Activated CD4-positive, alpha-beta memory T cell treated with anti-CD3 and anti-CD28 coated beads for 36 hours (primary cell): ENCODE measurements at places on chromosomes 5 and 9.

DNA sequence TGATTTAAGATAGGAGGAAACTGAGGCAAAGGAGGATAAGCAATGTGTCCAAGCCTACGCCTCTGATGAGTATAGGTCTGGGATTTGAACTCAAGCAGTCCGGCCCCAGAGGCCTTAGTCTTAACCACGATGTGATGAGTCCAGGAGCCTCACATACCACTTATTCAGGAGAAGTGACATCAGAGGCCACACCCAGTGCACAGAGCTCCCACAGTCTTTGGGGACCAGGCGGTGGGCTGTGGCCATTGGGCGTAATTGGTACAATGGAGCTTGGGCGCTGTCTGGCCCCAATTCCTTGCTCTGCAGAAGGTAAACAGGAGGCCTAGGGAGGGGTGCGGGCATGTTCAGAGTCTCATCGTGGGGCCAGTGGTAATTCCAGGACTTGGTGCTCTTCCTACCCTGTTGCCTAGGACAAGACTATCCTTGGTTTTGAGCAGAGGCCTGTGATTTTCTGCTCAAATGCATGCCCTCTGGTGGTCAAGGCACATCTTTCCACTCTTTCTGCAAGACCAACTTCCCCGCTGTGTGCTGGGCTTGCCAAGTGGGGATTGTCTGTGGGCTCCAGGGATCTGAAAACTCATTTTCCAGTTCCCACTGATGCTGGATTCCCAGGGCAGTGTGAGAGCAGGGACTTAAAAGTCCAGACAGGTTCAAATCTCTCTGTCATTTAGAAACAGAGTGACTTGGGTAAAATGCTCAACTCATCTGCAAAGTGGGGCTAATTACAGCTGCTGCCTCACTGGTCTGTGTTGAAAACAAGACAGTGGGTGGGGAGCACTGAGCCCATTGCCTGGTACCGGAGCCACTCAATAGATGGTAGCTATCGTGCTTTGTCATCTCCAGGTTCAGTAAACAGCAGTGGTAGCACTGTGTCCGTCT lies 15.8 kb downstream of the NDST1 start:
- DNase-seq: peak; percentile 15

DNA sequence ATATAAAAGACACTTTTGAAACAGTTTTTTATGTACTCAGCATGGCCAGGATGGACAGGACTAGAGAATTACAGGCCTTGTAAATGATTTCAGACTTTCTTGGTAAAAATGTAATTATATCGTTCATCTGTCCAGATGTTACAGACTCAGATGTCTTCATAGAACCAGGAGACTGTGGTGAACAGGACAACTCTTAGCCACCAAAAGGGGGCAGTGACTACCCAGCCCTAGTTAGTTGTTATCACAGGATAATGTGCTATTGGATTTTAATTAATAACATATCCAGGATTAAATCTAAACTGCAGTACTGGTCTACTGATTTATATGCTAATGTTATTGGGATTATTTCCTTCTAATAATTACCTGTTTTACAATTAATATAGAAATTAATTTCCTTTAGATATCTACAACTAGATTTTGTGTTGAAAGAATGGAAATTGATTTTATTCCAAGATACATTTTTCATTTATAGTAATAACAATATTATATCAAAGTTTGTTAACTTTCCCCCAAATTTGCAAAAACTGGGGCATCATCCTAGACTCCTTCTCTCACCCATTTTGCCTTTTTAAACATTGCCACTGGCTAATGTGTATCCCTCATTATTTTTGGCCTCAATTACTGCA lies 99.4 kb downstream of the MTREX start:
- DNase-seq: no peak

DNA sequence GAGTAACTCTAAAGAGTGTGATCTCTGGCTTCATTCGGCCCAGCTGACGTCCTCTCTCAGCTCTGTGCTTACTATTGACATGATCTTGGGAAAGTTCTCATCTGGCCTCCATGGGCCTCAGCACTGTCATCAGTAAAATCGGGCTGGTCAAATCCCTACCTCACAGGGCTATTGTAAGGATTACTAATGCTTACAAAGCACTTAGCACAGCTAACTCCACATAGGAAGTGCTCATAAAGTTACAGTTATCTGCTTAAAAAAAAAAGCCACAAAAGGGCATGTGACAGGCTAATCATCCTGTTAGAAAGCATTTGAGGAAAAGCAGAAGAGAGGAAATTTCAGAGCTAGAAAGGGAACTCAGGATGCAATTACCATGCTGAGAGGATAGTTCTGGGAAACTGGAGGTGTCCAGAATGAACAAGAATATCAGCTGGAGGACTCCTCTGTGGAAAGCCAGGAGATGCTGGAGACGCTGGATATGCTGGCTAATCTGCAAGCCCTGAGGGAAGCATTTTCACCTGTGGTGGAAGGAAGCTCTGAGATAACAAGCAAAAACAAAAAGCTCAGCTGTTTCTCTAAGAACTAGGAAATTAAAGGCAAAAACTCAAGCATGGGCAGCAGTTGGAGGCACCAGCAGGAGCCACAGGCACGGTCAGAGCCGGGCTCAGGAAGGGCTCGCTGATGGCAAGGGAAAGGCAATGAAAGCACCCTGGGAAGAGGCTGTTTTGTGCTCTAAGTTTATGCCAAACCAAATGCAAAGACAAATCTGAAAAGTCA lies 4.4 kb upstream of the BHMT start:
- no peak for DNase-seq

DNA sequence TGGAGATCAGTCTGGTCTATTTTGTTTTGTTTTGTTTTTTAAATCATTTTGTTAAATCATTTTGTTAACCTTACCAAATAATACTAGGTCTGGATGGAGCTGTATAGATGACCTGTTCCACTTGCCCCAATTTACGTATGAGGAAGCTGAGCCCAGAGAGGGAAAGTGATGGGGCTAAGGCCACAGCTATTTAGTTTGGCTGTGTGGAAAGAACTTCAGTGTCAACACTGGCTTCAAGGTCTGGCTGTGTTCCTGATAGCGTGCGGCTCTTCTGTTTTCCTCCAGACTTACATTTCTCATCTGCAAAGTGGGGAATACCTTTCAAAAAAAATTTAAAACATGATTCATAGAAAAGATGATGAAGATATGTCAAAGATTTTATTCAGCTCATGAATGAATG lies 112.5 kb downstream of the PTTG1 start:
- no peak for DNase-seq
